NCI-H82 (cell line): ENCODE measurements at places on chromosomes 5 and 9.

DNA sequence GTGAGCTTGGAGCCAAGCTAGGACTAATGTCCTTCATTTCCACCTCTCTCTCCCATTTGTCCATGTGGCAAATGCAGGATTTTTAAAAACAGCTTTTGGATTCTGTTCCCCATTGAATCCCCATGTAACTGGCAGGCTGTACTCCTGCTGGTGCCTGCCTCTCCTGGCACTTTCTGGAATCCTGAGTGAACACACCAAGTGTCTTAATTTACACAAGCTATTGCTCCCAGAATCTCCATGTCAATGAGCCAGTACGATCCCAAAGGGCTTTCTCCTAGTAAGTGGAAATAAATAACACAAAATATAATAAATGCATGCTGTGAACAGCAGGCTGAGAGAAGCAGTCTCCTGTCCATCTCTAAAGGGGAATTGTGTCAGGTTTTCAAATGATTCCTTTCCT, 88.4 kb upstream of the WWC1 start:
- DNase-seq: no peak

- peak; percentile 68 for DNase-seq
Measured at GRCh38 chr9:131530546-131530919, 530 bp downstream of the UCK1 start.

DNA sequence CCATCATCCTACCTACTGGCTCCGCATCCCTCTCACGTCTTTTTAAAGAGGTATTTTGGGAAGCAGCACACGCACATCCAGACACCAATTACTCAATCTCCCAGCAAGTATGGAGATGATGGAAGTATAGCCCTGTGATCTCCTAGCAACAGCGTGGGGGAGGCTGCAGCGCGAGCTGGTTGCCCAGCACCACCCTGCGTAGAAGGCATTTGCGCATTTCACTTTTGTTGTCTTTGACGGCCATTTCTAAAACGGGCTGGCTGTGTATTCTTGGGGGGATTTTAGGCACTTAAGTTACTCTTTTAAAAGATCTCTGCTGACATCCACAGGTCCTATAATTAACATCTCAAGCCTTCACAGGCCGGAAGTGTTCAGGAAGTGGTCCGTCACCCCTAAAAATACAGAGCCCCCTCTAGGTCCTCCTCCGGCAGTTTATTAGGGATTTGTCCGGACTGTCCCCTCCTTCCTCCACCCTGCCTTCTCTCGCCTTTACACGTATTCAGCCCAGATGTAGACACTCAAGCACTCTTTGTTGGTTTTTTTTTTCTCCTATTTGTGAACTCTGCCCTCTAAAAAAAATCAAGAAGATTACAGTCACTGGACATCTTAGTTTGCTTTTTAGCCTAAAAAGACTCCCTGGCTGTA, 371.4 kb downstream of the NTRK2 start:
- DNase-seq: no peak

GRCh38 chr9:8600914-8601680, 801.5 kb upstream of the DMAC1 start:
- DNase-seq: no peak

GRCh38 chr9:133836001-133836758, 98.0 kb upstream of the SARDH start:
- no peak for DNase-seq

GRCh38 chr9:13090628-13091027, 188.9 kb downstream of the MPDZ start:
- DNase-seq: no peak

DNA sequence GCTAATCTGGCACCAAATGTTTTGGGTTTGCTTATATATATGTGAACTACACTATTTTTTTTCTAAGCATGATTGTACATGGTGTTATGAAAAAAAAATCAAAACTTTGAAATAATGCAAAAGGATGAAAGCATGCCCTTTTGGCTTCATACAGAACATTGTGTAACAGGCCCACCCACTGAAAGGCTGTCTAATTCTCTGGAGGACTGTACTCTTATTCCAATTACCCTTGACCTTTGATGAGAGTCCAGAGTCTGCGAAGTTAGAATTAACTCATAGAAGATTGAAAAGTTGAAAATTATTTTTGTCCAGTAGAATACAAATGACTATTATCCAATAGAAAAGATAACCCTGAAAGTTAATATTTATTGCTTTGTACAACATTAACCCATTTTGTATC, 117.4 kb downstream of the ADAMTS12 start:
- DNase-seq: no peak

DNA sequence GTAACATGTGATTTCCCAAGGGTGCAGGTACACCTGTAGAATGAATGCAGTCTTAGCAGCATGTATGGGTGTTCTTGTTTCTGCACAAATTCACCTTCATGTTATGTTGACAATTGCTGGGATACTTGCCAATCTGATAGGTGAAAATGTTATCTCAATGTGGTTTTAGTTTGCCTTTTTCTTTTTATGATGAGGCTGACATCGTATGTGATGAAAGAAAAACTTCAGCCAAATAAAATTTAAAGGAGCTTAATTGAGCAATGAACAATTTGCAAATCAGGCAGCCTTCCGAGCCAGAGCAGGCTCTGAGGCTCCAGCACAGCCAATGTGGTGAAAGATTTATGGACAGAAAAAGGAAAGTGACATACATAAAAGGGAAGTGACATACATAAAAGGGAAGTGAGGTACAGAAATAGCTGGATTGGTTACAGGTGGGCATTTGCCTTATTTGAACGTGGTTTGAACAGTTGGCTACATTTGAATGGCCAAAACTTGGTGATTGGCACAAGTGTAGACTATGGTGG, 10.5 kb downstream of the TAL2 start:
- no peak for DNase-seq

DNA sequence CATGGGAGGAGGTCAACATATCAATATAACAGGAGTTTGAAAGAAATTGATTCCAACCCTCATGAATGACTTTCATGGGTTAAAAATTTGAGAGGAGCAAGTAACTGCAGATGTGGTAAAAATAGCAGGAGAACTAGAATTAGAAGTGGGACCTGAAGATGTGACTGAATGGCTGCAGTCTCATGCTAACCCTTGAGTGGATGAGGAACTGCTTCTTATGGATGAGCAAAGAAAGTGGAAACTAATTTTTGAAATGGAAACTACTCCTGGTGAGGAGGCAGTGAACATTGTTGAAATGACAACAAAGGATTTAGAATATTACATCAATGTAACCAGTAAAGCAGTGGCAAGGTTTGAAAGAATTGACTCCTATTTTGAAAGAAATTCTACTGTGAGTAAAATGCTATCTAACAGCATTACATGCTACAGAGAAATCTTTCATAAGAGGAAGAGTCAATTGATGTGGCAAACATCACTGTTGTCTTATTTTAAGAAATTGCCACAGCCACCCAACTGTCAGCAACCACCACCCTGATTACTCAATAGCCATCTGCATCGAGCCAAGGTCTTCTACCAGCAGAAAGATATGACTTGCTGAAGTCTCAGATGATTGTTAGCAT, 1683.2 kb downstream of the MAT2B start:
- DNase-seq: no peak

DNA sequence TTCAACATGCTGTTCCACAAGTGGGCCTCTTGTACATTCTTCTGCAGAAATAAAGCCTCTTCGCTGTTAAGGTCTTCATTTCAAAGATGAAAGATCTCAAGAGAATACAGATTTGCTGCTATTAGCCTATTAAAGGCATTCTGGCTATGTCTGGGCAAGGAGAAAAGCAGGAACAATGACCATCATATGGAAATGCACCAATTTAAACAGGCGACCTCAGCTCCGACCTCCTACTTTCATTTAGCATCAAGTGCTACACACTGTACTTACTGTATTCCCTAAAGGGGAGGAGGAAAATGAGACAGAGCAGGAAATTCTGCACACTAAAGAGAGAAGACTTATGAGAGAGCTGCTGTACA, 64.8 kb downstream of the HABP4 start:
- no peak for DNase-seq

DNA sequence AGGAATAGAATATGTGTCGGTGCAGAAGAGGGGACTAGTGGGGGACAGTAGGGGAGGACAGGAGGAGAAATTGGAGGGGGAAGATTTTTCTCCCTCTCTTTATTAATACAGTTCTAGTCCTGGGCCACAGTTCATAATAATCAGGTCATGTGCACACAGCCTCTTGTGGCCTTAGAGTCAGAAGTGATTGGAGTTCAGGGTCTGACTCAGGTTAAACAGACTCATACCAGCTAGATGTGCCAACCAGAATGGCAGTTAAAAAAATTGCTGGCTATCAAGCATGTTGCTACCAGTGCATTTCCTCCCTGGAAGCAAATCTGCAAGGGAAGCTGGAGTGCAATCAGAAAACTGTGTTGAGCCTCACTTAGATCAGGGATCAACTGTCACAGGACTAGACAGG, 132.7 kb upstream of the MAP1B start:
- DNase-seq: no peak

GRCh38 chr9:68780380-68780712, 75.3 kb downstream of the PIP5K1B start:
- no peak for DNase-seq

- DNase-seq: no peak
Measured at GRCh38 chr9:76687861-76688391, 76.3 kb upstream of the PCA3 start.

DNA sequence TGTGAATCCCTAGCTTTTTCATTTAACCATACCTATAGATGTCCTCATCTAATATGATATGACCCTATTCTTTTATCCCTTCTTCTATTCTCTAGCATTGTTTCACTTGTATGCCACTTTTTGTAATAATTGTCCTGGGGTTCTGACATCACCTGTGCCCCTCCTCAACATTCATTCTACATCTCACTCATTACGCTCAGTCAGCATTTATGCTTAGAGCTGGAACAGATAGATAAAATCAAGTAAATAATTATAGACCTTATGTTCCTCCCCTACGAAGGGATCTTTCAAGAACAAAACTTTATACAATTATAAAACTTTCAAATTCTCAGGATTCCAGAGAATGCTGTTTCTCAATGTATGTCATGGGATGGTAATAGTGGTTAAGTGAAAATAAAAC, 18.0 kb downstream of the GABRA6 start:
- DNase-seq: no peak

GRCh38 chr5:41978676-41979075, 53.6 kb downstream of the FBXO4 start:
- DNase-seq: no peak
